ENCODE measurements at places on chromosomes 11 and 22.
A peak's percentile ranks its signal among the peaks of the same experiment; 100 is the strongest.

DNA sequence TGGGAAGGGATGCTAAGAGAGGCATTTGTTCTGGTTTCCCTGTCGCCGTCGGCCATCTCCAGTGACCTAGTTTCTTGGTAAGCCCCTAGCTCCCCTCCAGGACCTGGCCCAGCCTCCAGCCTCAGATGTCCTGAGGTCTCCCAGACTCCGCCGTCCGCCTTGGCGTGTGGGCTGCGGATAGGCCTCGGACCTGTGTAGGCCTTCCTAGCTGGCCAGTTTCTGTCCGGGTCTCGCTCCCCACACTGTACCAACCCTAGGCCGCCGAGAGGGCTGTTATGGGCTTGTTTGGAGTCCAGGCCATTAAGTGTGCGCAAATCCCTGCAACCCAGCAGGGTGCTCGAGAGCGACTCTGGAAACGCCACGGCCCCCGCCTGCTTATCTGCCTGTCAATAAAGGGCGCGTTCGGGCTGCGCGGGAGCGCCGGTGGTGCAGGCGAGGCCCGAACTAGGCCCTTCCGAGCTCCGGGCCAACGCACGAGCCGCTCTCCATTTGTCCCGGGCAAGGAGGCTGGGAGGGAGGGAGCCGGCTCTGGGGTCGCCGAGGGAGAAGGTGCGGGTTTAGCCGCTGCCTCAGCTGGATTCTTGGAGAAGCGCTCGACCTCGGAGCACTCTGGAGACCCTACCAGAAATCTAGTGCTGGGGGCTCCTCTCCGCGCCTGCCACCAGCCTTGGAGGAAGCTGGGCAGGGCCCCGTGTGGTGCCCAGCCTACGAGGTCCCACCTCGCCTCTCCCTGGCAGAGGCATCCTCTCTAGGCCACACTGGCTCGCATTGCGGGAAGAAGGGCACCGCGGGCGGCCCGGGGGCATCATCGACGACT lies 8.7 kb upstream of the PAX6 start:
- DNase-seq: no peak

DNA sequence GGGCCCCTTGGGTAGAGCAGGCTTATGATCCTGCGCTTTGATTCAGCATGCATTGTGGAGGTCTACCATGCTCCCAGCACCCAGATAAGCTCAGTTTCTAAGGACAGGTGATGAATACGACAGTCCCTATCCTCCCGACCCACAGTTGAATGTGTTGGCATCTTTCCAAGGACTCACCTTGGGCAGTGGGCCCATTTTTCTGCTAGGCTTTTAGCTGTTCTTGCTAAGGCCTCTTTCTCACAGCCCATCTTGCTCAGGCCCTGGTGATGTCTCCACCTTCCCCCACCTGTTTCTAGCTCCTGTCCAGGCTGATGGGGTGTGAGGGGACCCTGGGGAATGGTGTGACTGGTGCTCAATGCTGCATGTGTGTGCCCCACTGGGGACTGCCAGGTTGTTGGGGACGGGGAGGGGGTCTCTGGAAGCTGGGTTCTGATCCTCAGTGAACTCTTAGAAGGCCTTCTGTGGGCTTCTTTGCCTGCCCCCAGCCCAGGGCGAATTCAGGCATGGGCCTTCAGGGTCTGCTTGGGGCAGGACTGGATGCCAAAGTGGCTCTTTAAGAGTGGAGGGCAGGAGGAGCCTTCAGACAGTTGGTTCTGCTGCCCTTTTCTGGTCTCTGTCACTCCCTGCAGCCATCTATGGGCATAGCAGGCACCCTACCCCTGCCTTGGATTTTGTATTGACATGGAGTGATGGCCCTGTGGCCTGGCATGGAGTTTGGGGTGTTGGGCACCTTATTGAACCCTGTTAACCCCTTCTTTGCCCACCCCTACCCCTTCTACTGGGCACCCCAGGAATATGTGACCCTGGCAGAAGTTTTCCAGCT lies 33.1 kb downstream of the PHLDB1 start:
- peak; percentile 55 for DNase-seq

DNA sequence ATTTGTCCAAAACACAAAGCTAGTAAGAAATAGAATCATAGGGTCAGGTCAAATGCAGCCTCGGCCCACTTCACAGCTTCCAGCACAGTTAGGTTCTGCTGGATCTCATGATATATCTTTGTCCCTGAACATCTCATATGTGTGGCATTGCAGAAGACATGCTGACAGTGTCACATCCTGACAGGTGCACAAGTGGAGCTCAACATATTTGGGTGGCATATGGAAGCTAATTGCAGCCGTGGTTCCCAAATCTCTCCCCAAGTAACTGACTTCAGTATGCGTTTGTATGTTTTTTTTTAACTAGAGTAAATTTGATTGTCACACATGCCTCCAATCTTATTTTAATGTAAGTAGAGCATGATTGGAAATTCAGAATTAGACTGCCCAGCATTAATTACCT lies 33.4 kb downstream of the NAV2 start:
- no peak for DNase-seq

GRCh38 chr22:45318558-45319323 lies 9.0 kb downstream of the FAM118A start:
- DNase-seq: no peak

- no peak for DNase-seq
These were observed 18.2 kb downstream of the PATZ1 start for GRCh38 chr22:31327806-31328543.

DNA sequence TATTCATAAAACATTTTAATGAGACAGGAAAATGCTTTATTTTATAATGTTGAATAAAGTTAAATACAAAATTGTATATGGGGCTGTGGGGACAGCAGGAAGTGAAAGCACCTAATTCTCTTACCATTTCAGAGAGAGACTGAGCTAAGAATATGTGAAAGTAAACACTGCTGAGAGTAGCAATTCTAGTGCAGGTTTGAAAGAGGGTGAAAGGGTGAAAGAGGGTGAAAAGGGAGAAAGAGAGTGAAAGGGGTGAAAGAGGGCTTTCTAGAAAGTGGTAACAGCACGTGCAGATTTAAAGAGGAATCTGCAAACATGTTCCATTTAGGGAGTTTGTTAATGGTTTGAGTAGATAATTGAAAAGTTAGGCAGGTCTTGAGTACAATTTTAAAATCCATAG lies 652.0 kb upstream of the CCDC90B start:
- DNase-seq: no peak
